ENCODE measurements at places on chromosomes 7 and 10.
A peak's percentile ranks its signal among the peaks of the same experiment; 100 is the strongest.

- DNase-seq: no peak
These were observed 17.4 kb downstream of the ITGB1 start for GRCh38 chr10:32940321-32941301.

GRCh38 chr10:26517141-26517867 is 79.2 kb downstream of the APBB1IP start:
- no peak for DNase-seq

GRCh38 chr10:3716093-3716492 is 68.9 kb downstream of the KLF6 start:
- no peak for DNase-seq

GRCh38 chr10:47268696-47269095 is 31.3 kb upstream of the GDF10 start:
- no peak for DNase-seq

DNA sequence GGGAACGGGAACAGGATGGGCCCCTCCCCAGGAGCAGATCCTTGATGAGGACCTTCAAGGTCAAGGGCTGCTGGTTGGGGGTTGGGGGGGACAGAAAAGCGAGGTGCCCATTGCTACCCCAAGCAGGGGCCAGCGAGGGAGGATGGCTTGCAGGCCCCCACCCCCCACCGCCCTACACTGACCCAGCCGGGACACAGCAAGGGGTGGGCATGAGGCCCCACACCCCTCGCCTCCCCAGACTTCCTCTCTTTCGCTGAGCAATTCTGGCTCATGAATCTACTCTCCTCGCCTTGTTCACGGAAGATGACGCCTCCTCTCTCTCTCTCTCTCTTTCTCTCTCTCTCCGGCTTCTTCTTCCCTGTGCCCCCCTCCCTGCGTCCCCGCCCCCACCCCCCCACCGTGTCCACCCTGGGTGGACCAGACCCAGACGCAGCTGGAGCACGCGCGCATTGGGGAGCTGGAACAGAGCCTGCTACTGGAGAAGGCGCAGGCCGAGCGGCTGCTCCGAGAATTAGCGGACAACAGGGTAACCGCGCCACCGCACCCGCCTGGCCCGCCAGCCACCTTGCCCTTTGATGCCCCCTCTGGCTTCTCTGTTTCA is 81.1 kb upstream of the GTF2IRD1 start:
- no peak for DNase-seq

GRCh38 chr7:73708961-73709549 is 10.4 kb downstream of the STX1A start:
- DNase-seq: no peak

GRCh38 chr7:123966936-123967335 is 41.9 kb downstream of the SPAM1 start:
- no peak for DNase-seq

- no peak for DNase-seq
These were observed 6.7 kb downstream of the TCF7L2 start for GRCh38 chr10:112956631-112957350.

DNA sequence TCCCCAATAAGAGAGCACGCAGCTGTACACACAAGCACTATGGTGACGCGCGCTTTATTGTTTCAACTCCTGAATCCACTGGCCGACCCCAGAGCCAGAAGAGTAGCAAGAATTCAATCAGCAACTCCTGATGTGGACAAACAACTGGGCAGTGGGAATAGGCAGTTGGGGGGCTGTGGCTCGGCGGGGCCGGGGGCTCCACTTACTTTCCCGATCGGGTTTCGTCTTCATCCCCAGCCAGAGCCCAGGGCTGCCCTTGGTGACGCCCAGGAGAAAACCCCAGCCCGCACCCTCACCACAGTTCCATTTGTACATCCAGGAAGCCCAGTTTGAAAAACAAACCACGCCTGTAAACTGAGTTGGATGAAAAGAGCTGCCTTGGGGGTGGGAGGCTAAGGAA is 38.7 kb downstream of the DAGLB start:
- no peak for DNase-seq

DNA sequence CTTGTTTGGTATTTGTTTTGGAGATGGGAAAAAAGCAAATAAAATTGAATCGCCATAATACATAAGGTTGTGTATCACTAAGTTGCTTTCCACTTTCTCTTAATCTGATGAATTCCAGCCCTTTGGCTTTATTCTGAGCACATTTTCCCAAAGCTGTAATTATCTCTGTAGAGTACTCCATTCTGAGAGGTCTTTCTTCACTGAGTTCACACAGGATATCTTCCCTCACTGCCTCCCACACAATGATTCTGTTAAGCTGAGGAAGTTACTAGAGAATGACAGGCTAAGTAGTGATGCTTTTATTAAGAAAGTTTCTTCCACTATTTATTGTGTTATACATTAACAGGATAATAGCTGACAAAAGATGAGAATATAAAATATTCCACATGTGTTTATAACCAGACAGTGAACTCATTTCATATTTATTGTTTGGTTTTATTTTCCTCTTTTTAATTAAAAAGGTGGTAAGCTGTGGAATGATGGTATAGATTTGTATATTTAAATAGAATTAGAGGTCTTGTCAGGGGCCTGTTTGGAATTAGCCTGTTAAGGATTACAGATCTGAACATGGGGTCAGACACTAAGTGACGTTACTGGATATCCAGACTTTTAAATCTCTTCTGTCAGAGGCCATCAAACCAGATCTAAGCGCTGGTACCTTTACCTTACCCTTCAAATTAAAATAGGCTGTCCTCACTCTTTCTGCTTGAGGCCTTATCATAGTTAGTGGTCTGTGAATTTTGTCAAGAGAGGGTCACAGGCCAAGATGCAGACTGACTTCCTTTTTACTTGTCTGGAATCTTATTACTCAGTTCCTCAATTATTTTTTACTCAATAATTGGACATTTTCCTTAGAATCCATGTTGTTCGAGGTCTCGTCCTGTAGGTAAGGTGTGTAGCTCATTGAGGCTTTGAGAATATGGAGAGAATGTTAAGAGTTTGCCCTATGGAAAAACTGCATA is 8.4 kb downstream of the PLXDC2 start:
- no peak for DNase-seq

- peak; percentile 38 for DNase-seq
These were observed 435.8 kb upstream of the MGMT start for GRCh38 chr10:129030996-129031843.

GRCh38 chr7:122305475-122306319 is 1.1 kb upstream of the FEZF1 start:
- no peak for DNase-seq

DNA sequence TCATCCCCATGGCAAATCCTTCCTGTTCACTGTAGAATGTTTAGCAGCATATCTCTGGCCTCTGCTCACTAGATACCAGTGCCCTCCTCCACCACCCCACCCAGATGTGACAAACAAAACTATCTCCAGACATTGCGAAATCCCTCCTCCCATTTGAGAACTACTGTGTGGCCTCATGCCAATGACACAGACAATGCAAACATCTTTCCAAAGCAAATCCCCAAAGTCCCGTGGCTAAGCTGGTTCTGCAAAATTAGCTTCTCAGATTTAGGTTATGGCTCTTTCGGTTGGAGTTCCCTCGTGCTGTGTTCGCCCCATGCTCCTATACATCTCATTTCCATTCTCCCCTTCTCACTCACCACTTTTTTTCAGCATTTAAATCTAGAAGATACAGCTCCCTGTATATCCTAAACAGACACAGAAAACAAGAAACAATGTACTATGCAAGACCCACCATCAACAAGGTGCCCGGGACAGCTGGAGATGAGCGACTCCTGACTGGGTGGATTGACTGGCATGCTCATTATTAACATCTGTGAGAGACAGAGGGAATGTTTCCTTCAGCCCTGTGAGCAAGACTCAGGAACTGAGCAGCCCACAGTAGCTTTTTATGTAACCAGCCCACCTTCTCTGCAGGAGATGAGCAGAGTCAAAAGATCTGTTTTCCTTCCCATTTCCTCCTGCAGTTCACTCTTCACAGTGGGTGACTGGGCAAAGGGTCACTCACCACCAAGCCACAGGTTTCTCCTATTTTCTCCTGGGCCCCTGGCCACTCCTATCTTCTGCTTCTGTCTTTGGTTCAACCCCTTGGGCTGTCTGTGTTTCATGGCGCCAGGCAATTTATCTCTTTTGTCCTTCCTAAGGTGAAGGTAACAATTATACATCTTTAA is 225.7 kb upstream of the AOAH start:
- no peak for DNase-seq

DNA sequence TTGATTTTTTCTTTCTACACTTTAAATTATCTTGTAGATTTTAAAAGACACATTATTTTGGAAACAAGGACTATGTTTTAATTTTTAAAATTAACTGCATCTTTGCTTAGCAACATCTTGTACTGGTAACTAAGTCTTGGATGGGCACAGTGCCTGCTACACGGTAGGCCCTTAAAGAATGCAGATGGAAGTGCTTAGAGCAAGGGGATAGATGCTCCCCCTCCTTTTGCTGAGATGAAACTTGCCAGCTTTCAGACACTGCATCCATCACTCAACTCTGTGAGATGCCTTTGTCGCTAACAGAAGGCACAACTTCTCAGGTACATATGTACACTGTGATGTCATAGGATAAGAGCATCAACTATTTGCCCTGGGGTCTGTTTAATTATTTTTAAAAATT is 103.9 kb downstream of the LRRC18 start:
- no peak for DNase-seq

GRCh38 chr10:13402021-13402420 is 53.9 kb upstream of the SEPHS1 start:
- DNase-seq: no peak

- DNase-seq: no peak
These were observed 118.3 kb downstream of the C10orf105 start for GRCh38 chr10:71601273-71601672.

- DNase-seq: no peak
These were observed 480.1 kb downstream of the INHBA start for GRCh38 chr7:41222746-41223145.

- DNase-seq: no peak
These were observed 417.7 kb upstream of the CELF2 start for GRCh38 chr10:10600004-10600403.

DNA sequence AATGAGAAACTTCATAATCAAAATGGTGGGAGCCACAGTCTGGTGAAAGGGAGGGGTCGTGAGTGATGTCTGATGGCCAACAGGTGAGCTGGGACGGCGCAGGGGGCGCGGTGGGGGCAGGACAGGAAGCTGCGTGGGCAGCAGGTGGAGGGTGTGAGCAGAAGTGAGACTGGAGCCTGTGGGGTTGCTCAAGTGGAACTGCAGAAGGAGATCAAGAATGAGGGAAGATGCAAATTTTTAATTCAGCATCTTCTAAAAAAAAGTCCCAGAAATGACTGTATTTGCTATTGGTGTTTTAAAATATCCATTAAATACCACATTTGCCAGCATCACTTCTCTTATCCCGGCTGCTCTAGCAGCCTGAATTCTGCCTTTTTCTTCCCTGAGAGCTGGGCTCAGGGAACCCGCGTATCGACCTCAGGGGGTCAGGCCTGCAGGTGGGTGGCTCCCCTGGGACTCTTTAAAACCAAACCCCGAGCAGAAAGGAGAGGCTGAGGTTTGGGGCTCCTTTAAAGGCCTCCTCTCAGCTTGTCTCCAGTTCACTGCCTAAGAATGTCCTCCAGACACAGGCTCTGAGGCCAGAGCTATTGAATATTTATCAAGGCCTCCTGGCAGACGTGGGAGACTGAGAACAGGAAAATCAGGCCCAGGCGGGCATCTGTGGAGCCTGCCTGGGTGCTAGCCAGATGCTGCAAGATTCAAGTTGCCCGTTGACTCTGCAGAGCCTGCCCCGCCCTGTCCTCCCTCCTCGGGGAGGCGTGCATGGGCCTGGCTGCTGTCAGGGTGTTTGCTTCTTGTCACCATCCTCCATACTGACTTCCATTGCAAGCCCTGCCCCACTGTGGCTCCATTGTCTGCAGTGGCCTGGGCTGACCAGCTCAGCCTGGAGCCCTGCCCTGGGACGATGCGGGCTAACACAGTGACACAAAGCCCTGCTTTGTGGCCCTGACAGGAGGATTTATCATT is 53.9 kb downstream of the SYPL1 start:
- peak; percentile 19 for DNase-seq

DNA sequence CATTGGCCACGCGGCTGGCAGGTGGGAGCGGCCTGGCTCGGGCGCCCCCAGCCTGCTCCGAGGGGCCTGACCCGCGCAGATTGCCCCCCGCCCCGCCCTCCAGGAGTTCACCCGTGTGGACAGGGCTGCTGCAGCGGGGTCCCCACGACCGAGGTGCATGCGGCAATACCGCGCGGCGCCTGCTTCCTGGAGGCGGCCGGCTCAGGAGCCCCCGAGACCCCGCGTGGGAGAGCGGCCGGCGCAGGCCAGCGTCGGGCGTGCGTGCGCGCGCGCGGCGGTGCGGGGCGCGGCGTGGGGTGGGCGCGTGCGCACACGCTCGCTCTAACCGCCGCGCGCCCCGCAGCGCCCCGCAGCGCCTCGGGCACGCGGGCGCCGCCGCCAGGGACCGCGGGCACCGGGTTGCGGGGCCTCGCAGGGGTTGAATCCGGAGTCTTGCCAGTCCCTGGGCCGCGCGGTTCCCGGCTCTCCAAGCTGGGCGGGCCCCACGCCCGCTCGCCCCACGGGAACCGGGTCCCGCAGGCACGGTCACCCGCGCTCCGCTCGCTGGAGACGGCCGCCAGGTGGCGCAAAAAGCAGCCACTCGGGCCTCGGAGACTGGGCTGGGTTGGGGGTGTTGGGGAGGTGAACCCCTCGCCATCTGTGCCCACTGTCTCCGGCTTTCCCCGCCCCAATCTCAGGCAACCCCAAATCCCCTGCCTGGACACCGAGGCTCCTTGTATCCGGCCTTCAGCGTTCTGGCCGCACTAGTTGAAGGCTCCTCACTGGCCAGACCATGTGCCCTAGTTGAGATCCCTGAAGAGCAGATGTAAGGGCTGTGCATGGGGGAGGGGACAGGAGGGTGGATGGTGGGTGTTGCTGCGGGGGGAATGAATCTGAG is 1.3 kb upstream of the ACHE start:
- DNase-seq: peak; percentile 71

- no peak for DNase-seq
These were observed 1.2 kb upstream of the PAOX start for GRCh38 chr10:133377818-133378250.

DNA sequence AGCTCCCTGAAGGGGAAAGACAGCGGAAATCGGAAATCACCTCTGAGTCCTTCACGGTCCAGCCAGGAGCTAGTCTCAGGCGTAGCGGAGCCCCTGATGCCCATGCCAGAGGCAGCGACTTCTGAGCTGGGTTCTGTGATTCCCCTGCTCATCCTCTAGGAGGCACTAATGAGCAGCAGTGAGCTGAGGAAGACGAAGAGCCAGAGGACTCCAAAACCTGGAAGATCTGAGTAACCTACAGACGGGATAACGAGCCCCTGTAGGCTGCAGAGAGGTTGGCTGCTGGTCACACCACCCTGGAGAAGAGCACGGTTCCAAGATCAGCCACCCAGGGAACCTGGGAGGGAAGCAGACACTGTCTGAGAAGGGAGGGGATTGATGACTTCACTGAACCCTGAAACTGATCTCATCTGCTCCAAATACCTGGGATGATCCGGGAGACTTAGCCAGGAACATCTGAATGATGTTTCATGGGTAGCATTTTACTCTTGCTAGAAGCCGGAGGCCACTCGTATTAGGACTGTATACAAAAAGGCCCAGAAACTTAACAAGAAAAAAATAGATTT is 304.1 kb downstream of the PAXIP1 start:
- DNase-seq: no peak
